ENCODE measurements at places on chromosomes 6 and 20. TPM values are rescaled to one million over a fixed set of nuclear protein-coding genes. Genes with fewer than 3 reads are reported as not detected.

DNA sequence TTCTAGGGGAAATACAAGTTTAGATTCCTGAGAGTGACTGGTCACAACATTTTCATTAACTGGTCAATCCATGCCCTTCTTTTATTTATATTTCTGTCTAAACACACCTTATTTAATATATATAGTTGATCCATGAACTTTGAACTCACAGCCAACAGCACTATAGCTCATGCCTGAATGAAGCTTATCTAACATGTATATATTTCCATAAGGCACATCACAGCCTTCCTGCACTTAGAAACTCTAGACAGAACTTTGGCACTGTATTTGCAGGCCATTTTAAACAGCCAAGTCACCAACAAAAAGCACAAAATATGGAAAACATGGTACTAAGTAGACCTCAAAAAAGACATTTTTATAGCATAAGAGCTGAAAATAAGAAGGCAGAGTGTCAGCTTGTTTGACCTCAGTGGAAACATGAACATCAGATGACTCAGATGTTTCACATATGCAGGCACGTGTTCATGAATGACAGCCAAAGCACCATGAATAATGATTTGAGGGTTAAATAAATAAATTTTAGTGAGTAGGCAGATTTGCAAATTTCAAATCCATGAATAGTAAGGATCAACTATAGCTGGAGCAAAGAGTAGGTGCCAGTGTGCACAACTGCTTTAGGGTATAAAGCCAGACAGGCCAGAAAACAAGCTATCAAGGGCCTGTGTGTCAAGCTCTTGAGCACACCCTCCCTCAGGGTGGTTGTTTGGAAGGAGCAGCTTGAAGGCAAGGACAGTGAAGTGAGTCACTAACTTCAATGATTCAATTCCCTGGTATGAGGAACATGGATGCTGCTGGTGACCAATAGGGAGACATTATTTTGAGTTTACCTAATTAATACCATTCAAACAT lies 88.9 kb upstream of the NT5E start:
- DNase-seq = peak; percentile 99

DNA sequence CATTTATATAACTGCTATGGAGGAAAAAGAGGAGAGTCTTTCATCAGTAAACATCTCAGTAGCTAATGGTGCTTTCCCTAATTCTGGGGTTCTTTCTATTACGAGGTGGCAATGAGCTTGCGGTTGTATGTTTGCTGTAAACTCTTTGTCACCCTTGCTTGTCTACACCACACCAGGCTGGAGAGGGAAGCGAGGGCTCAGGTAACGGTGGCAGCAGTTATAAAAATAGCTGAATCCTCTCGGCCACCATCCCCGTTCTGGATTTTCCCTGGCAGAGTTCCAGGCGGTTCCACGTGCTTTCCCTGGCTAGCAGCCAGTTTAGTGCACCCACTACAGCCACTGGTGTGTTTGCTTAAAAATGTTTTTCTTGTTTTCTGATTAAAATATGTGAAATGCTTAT lies 39.0 kb downstream of the MAS1 start:
- DNase-seq = no peak

DNA sequence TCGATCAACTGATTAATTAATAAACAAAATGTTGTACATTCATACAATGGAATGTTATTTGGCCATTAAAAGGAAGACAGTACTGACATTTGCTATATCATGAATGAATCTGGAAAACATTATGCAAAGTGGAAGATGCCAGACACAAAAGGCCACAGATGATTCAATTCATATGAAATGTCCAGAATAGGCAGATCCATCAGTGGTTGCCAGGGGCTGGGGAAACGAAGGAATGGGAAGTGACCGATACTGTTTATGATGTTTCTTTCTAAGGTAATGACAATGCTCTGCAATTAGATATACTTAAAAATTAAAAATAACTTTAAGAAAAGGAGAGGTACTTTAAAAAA lies 37.2 kb downstream of the ELOVL5 start:
- DNase-seq = no peak

DNA sequence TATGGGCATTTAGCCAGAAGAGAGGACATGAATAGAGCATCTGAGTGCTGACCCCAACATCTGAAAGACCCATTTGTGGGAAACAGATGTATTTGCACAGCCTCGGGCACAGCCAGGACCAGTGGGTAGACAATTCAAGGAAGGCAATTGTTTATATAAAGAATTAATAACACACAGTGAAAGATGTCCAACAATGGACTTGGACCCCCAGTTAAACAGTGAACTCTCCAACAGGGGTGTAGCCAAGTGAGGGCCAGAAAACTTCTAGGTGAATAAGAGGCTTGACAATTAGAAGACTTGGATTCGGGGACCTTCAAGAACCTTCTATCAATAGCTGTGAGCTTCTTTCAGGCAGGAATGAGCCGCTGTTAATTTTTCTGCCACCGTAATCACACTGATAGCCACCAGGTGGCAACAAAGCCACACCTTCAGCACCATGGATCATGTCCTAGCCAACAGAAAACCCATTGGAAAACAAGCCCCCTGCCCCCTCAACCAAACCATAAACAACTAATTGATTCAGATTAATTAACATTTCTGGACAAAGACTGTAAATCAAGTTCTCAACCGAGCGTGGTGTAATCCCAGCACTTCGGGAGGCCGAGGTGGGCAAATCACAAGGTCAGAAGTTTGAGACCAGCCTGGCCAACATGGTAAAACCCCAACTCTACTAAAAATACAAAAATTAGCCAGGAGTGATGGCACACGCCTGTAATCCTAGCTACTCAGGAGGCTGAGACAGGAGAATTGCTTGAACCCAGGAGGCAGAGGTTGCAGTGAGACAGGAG lies 8.8 kb upstream of the SRSF6 start:
- peak; percentile 65 for DNase-seq

The ADTRP gene
- 1.4 TPM for total RNA-seq

- no peak for DNase-seq
Observed at GRCh38 chr6:100986921-100987320, 105.8 kb upstream of the ASCC3 start.

DNA sequence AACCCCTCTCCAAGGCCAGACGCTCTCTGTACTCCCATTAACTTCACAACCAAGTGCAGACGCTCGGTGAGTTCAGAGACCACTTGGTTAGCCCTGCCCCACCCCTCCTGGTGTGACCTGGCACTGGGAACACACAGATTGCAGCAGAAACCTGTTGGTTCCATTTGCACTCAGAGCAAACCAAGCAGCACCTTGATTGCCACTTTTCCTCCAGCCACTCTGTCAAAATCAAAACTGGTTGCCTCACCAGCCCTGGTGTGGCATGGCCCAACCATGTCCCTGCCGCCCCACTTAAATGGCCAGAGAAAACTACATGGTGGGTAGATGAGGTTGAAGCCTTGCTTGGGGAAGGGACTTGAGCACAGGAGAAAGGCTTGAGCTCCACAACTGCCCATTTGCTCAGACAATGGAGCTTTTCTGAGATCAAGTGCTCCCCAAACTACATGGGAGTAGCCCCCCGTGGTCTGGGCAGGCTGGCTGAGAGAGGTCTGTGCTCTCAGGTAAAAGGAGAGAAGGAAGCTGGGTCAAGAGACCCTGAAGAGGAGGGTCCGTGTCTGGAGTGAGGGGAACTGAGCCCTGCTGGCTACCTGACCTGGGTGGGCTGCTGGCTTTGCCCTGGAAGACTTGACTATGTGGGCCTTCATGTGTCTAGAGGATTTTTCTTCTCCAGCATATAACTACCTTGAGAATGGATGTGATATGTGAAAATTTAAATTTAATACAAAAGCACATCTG lies 43.4 kb downstream of the PLCG1 start:
- DNase-seq = no peak

- DNase-seq = no peak
Observed at GRCh38 chr6:92124200-92124651, 1295.1 kb downstream of the EPHA7 start.

DNA sequence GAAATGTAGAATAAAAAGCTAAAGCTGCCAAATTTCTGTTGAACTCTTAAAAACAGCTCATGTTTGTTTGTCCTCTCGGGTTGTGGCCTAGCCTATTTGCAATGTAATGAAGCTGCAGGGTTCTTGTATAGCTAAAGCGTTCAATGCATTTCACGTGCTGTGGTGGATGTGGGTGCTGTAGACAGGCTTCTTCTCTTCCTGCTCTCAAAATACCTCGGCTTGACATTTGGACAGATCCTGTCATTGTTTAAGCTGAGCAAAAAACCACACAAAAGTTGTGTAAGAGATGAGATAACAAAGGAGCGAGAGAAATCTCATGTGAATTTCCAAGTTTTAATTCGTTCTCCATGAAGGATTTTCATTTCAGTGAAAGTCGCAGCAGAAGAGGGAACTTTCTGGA lies 196.3 kb upstream of the UST start:
- no peak for DNase-seq

GRCh38 chr20:23652371-23652770 lies 14.6 kb upstream of the CST3 start:
- DNase-seq = peak; percentile 24

- DNase-seq = peak; percentile 34
Observed at GRCh38 chr6:72140795-72141194, 254.4 kb downstream of the RIMS1 start.

- no peak for DNase-seq
Observed at GRCh38 chr6:8679823-8680222, 244.5 kb upstream of the SLC35B3 start.

The KCNB1 gene
- not detected for total RNA-seq

GRCh38 chr20:53493311-53493857 lies 100.3 kb downstream of the ZNF217 start:
- no peak for DNase-seq

The CCM2L gene
- total RNA-seq = not detected

DNA sequence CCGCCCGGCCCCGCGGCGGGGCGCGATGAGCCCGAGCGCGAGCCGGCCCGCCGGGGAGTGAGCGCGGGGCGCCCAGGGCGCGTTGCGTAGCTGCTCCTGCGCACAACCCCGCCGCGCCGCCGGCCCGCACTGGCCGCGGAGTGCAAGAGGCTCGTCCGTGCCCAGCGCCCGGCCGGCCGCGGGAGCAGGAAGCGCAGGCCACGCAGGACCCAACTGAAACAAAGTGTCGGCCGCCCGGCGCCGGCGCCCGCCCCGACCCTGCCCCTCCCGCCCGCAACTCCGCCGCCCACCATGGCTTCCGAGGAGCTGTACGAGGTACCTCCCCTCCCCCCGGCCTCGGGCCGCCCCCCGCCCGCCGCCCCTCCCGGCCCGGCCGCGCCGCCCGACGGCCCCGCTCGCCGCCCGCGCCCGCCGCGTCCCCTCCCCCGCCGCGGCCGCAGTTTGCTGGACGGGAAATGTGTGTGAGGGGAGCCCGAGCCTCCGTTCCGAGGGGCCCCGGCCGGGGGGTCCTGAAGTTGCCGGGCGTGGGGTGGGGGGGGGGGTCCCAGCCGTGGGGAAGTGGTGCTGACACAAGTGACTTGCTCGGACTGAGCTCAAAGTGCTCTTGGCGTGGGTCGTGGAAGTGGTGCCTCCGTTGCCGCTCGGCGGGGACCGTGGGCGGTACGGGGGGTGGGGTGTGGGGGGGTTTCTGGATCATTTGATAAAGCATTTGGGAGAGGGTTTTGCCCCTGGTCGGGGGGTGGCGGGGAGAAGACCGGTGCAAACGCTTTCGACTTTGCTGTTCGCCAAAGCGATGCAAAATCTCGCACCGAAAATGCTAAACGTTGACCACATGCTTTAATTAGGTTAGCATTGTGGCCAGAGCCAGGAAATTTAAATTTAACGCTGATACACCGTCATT lies 539 bp downstream of the CDYL start:
- DNase-seq = peak; percentile 64

GRCh38 chr20:2738331-2739041 lies 45.9 kb downstream of the EBF4 start:
- no peak for DNase-seq

DNA sequence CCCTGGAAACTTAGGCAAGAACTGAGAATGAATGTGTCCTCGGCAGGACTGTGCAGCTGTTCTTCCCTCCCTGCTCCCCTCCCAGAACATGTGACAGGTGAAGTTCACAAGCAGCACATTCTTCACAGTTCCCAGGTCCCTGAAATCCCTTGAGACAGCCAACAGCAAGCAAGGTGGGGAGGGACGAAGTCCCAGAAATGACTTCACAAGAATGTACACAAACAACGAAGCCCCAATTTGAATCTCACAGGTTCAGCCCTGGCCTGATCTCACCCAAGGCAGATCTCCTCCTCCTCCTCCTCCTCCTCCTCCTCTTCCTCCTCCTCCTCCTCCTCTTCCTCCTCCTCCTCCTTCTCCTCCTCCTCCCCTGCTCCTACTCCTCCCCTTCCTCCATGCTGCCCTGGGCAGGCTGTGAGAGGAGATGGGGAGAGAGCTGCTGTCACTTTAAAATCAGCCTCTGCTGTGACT lies 32.4 kb downstream of the WRNIP1 start:
- DNase-seq = no peak

DNA sequence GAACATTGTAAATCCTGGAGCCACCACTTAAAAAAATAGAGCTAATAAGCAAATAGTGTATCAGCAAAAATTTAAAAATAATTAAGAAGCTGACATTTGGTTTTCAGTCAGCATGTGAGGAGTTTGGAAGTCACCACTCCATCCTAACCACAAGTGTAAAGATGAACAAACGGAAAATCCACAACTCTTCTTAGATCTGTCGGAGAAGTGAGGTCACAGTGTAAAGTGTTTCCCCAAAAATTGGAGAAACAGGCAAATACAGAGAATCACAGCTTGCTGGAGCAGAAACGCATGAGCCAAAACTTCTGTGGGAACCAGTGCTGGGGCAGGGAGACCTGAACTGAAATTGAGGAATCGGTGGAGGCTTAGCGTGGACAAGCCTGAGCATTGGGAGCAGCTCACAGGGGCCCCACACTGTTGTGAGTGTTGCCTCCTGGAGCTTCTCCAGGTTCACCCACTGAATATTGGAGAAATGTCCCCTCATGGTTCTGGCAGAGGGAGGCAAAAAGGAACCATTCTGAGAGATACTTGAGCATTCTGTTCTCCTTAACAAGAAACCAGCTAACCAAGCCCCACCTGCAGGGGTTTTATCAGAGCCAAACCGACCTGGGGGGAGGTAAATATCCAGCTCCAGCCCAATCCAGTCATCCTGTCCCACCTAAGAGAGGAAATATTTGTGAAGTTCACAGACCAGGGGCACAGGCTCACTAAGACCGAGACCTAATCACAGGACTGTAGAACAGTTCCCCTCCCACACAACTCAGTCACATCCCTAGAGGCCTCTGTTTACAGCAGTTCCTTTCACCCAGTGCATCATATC lies 192.0 kb downstream of the ERMARD start:
- no peak for DNase-seq

DNA sequence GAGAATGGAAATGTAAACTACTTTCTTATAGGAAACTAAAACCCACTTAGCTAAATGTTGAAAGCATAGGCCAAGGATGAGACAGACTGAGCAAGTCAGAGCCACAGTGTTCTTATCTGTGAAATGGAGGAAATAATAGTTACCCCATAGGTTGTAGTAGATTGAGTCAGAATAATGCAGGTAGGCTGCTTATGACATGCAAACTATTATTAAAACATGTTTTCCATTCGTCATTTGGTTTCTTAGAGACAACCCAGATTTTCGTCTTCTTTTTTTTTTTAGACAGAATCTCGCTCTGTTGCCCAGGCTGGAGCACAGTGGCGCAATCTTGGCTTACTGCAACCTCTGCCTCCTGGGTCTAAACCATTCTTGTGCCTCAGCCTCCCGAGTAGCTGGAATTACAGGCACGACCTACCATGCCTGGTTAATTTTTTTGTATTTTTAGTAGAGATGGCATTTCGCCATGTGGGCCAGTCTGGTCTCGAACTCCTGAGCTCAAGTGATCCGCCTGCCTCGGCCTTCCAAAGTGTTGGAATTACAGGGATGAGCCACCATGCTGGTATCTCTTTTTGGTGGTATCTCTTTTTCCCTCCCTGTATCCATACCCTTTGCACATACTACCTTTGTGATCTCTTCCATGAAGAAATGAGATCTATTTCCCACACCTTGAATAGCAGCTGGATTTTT lies 196.5 kb upstream of the ZNF217 start:
- DNase-seq = no peak
